ENCODE measurements at places on chromosomes 6 and 20.
A peak's percentile ranks its signal among the peaks of the same experiment; 100 is the strongest.

- no peak for DNase-seq
Measured at GRCh38 chr6:169912266-169913095, 161.1 kb downstream of the ERMARD start.

GRCh38 chr20:63580796-63581461, 6.9 kb upstream of the HELZ2 start:
- DNase-seq: peak; percentile 60

- no peak for DNase-seq
Measured at GRCh38 chr6:105757512-105758200, 328.5 kb upstream of the PRDM1 start.

- DNase-seq: no peak
Measured at GRCh38 chr6:147595961-147596360, 87.5 kb downstream of the SAMD5 start.

DNA sequence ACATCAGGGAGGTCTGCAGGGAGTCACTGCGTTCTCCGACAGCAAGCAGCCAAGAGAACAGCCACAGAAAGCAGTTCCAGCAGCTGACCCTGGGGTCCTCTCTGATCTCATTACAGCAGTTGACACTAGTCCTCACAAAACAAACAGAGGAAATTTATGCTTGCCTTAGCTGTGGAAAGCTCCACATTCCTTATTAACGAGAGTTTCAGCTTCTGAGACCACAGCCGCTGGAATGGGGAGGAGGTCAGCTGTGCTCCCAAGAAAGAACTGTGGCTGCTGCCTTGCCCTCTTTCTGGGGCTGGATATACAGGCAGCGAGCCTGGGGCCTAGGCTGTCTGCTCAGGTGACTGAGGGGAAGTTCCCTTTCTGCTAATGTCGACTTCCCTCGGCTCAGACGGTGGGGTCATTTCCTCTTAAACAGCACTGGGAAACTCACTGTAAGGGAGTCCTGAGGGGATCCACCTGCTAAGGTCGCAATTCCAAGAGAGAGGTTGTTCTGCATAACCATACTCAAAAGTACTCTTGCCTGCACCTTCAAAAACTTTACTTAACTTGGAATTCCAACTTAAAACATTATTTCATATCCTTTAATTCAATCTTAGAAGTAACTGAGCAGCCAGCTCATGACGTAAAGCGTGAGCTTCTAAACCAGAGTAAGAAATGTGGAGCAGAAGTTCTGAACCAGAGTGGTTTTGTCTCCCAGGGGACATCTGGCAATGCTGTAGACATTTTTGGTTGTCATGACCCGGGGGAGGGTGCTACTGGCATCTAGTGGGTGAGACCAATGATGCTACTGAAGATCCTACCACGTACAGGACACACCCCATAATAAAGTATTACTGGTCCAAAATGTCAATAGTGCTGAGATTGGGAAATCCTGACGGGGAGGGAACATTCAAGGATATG, 80.3 kb downstream of the BACH2 start:
- DNase-seq: no peak

DNA sequence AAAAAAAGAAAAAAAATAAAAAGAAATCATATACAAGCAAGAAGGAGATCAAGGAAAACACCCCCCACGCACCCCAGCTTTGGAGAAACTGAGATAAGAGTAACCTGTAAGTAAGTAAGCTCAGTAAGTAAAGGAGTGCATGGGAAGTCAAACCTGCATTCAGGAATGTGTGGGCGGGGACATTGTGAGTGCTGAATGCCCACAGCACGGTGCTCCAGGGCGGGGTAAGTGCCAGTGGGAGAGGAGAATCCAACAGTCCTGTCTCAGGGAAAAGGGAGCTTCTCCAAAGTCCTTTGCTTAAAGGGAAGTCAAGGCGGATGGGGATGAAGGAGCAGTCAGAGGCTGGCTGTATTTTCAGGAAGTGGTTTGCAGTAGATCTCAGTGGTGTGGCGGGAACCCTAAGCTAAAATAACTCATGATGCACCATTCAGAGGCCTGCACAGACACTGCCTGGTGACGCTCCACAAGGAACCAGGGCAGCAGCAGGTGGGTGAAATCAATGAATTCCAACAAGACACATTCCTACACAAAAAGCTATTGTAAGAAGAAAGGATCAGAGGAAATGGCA, 368.0 kb downstream of the QKI start:
- no peak for DNase-seq

DNA sequence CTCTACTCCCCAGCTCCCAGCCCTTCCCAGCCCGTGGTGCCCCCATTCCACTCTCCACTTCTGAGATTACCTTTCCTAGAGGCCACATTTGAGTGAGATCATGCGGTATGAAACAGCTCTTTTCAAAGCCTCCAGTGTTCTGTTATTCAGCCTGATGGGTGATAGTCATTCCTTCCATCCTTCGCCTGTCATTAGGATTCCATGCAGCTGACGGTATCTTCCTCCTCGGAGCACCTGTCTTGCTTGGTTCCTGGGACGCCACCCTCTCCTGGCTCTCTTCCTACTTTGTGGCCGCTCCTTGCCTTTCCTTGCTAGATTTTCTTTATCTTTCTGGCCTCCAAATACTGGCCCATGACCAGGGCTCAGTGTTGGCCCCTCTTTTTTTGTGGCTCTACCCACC, 137.0 kb downstream of the ARID1B start:
- no peak for DNase-seq

DNA sequence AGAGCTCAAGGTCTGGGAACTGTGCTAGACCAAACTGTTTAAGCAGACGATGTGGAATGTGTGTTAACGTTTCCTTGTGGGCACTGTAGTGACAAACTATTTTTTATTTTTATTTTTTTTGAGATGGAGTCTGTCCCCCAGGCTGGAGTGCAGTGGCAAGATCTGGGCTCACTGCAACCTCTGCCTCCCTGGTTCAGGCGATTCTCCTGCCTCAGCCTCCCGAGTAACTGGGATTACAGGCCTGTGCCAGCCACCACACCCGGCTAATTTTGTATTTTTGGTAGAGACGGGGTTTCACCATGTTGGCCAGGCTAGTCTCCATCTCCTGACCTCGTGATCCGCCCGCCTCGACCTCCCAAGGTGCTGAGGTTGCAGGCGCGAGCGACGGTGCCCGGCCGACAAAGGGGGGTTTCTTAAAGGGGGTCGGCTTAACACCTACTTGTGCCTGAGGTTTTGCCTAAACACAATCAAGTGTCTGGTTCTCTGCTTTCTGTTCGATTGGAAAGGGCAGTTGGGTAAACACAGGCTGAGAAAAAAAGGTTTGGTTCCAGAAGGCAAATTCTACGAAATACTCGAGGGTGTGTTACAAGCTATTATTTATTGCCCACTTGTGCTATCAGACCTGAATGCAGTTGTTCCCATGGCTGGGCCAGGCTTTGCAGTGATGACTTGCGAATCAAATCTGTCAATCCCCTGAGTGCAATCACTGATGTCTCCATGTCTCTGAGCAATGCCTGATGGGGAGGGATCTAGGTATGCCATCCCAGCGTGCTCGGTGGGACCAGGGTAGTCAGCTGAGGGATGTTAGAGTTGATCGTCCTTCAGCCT, 1.3 kb downstream of the NOP56 start:
- DNase-seq: no peak

GRCh38 chr6:4270776-4271175, 135.4 kb upstream of the ECI2 start:
- no peak for DNase-seq

GRCh38 chr20:25197183-25197869, 1.8 kb downstream of the ENTPD6 start:
- no peak for DNase-seq

GRCh38 chr6:47420394-47421371, 56.9 kb upstream of the CD2AP start:
- no peak for DNase-seq

DNA sequence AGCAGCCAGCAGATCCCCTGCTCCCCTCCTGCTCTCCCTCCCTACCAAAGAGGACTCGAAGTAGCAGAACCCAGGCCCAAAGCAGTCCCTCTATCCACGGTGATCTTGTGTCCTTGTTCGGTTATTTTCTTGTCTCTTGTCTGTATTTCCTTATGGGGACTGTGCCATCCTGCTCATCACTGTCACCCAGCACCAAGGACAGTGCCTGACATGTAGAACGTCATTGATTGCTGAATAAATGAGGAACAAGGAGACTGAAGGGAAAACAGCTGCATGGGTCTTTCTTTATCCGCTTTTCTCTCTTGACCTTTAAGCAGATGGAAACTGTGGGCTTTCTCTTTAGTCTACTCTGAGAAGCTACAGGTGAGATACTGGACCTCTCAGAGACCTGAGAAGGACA, 29.4 kb upstream of the ZNF831 start:
- DNase-seq: no peak

DNA sequence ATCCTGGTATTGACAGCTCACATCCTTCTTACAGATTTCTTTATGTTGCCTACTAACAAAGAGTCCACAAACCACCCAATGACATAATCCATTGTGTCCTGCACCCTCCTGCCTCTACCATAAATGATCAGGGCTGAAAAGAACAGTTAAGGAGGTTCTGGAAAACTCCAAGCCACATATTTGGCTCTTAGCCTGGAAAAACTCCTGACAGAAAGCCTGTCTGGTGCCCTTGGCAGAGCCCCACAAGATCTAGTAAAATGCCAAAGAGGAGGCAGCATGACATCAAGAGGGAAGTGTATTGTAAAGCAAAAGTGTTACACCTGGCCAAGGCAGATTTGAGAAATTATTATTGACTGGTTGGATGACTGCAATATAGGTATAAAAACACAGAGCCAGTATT, 126.4 kb upstream of the VGLL2 start:
- no peak for DNase-seq

- DNase-seq: no peak
Measured at GRCh38 chr20:25551413-25552215, 33.7 kb downstream of the NINL start.

DNA sequence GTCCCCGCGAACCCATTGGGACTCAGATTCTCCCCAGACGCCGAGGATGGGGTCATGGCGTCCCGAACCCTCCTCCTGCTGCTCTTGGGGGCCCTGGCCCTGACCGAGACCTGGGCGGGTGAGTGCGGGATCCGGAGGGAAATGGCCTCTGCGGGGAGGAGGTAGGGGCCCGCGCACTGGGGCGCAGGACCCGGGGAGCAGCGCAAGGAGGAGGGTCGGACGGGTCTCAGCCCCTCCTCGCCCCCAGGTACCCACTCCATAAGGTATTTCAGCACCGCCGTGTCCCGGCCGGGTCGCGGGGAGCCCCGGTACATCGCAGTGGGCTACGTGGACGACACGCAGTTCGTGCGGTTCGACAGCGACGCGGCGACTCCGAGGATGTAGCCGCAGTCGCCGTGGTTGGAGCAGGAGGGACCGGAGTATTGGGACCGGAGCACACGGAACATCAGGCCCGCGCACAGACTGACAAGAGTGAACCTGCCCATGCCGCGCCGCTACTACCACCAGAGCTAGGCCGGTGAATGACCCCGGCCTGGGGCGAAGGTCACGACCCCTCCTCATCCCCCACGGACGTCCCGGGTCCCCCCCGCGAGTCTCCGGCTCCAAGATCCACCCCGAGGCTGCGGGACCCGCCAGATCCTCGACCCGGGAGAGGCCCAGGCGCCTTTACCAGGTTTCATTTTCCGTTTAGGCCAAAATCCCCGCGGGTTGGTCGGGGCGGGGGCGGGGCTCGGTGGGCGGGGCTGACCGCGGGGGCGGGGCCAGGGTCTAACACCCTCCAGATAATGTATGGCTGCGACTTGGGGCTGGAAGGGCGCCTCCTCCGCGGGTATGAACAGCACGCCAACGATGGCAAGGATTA, 15.7 kb upstream of the HLA-A start:
- peak; percentile 81 for DNase-seq

DNA sequence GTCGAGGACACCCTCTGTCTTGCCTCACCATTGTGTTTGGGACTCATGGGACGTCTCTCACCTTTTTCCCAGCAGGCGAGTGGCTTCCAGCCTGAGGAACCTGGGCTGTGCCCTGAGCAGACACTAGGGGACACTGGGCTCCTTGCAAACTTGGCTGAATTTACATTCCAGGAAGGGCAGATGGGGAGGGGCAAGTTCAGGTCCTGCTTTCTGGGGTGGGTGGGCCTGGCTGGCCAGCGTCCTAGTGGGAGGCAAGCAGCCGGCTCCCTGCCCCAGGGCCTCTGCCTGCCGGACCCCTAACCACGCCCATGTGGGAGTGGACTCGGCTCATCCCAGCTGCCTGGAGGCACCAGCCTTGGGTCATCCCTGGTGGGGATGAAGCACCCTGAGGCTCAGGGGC, 48.2 kb upstream of the MLN start:
- no peak for DNase-seq

GRCh38 chr20:10622657-10623418, 51.0 kb downstream of the JAG1 start:
- no peak for DNase-seq

- no peak for DNase-seq
Measured at GRCh38 chr6:117118490-117118889, 146.9 kb upstream of the VGLL2 start.

DNA sequence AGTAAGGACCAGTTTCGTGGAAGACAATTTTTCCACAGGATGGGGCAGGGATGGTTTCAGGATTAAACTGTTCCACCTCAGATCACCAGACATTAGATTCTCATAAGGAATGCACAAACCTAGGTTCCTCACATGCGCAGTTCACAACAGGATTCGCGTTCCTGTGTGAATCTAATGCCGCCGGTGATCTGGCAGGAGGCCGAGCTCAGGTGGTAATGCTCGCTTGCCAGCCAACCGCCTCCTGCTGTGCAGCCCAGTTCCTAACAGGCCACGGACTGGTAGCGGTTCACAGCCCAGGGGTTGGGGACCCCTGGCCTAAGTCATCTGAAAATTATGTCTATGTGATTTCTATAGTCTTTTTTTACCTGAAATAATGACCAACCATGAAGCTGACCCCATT, 217.5 kb downstream of the TMEM200A start:
- DNase-seq: no peak

- no peak for DNase-seq
Measured at GRCh38 chr20:10927936-10928840, 254.4 kb upstream of the JAG1 start.

- no peak for DNase-seq
Measured at GRCh38 chr20:61487346-61487996, 235.4 kb downstream of the CDH4 start.

DNA sequence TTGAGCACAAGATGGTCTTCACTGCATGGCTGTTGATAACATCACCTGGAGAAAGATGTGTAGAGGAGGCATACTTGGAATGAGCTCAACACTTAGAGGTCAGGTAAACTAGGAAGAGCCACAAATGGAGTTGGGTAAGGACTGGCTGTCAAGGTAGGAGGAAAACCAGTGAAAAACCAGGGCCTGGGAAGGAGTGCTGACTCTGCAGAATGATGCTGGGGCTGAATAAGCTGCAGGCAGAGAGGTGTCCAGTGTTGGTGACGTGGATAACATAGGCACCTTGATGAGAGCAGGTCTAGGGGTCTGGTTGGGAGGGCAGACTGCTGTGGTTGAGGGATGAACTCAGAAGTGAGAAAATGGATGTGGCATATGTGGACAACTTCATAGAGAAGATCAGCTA, 160.2 kb downstream of the CARMIL1 start:
- no peak for DNase-seq
